ENCODE measurements at places on chromosomes 1 and 21. TPM values are rescaled to one million over a fixed set of nuclear protein-coding genes. Genes with fewer than 3 reads are reported as not detected.
A peak's percentile ranks its signal among the peaks of the same experiment; 100 is the strongest.

The GJA9 gene
- polyA plus RNA-seq, result not detected

DNA sequence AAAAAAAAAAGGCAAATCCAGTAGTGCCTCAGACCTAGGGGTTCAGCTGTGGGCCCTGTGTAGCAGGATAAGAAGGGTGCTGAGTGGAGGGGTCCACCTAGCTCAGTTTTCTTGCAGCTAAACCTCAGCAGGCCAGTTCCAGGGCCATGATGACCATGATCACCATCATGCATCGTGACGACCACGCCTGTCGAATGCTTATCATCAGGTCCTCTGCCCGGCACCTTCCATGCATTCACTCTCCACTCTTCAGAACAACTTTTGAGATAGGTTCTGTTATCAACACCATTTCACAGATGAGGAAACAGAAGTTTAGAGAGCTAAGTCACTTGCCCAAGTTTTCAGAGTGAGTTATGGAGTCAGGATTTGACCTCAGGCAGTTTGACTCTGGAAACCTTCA is 54.9 kb downstream of the ACBD3 start:
- H3K27ac ChIP-seq, result no peak overlapping the region
- peaks cover 21% of the 10 kb centered on the region for H3K4me1 ChIP-seq
- H3K36me3 ChIP-seq, result no peaks in the 10 kb centered on the region
- no peak overlapping the region for H3K4me3 ChIP-seq
- peak; percentile 6 for DNase-seq

DNA sequence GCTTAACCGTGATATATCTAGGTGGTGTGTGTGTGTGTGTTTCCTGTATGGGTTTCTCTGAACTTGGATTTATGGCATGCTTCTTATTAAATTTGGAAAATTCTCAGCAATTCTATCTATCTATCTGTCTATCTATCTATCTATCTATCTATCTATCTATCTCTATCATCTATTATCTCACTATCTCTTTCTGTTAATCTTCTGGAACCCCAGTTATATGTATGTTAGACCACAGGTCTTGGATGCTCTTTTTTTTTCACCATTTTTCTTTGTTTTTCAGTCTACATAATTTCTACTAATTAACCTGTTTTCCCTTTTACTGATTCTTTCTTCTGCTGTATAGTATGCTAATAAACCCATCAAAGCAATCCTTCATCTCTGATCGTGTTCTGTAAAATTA is 538.0 kb downstream of the PTPRU start:
- H3K4me1 ChIP-seq, result no peaks in the 10 kb centered on the region
- no peak for DNase-seq
- no peak overlapping the region for H3K4me3 ChIP-seq
- no peak overlapping the region for H3K27ac ChIP-seq

DNA sequence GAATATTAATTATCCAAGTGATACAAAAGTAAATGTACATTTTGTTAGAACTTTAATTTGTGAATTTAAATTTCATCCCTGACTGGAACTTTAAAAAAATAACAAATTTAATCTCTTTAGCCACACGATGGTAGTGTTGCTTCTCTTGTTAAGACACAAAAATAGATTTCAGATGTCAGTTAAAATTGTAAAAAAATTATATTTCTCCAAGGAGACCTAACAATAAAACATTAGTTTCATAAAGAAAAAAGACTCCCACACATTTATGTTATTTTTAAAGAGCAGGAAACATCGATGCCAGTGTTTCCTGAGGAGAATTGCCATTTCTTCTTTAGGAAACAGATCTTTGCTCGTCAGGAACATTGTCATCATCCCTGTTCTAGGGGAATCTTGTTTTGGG is 74.0 kb upstream of the DEPDC1 start:
- DNase-seq, result no peak
- no peaks in the 10 kb centered on the region for H3K36me3 ChIP-seq
- H3K4me3 ChIP-seq, result no peak overlapping the region
- no peak overlapping the region for H3K27ac ChIP-seq
- no peaks in the 10 kb centered on the region for H3K27me3 ChIP-seq

DNA sequence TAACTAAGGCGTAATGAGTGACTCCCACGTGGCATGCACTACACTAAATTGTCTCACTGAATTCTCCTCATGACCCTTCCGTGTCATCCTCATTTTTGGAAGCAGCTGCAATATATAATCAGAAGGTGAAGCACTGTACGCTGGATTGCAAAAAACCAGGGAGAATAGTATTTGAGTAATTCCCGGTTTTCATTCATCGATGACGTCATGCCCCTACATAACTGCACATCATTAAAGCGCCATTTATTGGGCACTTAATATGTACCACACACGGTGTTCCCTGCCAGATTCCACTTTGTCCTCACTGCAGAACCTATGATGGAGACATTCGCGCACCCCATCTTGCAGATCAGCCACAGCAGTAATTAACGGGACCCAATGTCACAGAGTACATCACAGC is 41.0 kb downstream of the DHRS3 start:
- peaks cover 6% of the 10 kb centered on the region for H3K4me1 ChIP-seq
- no peak overlapping the region for H3K4me3 ChIP-seq
- H3K27me3 ChIP-seq, result no peaks in the 10 kb centered on the region
- DNase-seq, result no peak

Data from SK-N-SH (cell line).